ENCODE measurements at places on chromosomes 12 and 14. TPM values are rescaled to one million over a fixed set of nuclear protein-coding genes. Genes with fewer than 3 reads are reported as not detected.

DNA sequence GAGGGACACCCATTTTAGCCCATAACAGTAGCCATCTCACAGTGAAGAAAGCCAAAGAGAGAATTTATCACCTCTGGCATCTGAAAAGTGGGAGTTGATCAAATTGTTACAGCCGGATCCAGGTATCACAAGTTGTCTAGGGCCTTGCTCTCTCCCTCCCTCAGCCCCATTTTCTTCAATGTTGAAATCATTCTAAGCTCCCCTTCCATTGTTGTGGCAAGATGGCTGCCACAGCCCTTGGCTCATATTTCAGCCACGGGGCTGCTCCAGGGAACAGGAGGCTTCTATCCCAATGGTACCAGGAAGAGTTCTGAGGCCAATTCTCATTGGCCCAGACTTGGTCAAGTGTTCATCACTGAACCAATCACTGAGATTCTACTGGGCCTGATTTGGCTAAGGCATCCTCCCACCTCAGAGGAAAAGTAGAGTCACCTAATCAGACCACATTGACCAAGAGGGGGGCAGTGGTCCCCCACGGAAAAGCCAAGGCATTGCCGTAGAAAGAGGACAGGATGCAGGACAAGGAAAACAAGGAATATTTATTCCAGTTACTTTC is 106.2 kb downstream of the GPATCH2L start:
- no peak for DNase-seq

- no peak for DNase-seq
Measured at GRCh38 chr12:127664901-127665300, 602.1 kb upstream of the TMEM132C start.

DNA sequence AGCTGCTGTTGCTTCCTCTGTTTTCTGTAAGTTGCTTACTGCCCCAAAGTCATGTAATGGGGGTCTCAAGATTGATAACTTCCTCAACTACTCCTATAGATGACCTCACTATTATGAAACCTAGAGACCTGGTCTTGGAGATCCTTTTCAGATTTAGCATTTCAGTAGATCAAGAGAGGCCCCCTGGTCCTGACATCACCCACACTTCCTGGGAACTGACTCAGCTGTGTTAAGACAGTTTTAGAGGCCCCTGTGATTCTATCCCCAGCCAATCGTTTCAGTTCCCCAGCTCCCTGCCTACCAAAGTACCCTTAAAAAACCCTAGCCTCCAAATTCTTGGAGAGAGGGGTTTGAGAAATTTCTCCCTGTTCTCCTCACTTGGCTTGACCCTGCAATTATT is 9.2 kb upstream of the ARG2 start:
- no peak for DNase-seq

DNA sequence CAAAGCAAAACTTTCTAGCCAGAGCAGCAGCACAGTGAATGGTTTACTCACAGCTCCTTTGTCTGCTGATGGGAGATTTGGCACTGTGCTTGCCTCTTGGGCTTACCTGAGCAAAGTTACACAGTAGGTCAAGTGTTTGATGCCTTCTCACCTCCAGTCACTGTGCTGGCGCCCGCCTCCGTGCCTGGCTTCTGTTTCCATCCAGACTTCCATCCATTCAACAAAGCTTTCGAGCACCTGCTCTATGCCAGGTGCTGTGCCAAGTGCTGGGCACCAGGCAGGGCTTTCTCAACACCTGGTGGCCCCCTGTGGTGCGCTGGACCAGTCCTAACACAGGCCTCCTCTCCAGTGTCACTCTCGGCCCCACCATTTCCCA is 199.2 kb upstream of the EEA1 start:
- DNase-seq = no peak

PTGER2 gene
- 4.1 TPM for total RNA-seq
